Hematopoietic multipotent progenitor cell treated with erythropoietin and hydrocortisone succinate and interleukin-3 and kit ligand, for 15 days (in vitro differentiated cells): ENCODE measurements at places on chromosomes 6 and 20.

GRCh38 chr20:23296841-23297701, 53.5 kb upstream of the NXT1 start:
- DNase-seq = no peak

- no peak for DNase-seq
Measured at GRCh38 chr6:123393331-123393730, 243.4 kb downstream of the TRDN start.

DNA sequence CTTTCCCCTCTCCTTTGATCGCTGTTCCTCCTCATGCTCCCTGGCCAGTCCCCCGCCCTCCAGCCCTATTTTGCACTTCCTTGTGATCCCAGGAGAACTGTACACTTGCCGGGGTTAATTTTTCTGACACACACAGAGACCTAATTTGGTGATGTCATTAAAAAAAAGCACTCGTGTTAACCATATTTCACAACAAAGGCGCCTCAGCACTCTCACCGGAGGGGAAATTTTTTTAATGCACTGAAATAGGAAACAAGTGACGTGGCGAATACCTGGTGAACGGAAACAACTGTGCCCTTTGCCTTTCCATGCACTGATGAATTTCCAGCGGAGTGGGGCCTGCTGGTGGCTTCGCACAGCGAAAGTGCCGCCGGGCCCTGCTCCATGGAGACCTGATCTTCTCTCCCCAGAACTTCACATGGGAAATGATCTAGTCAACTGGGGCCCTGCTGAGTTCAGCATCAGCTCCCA, 53.9 kb upstream of the TAGAP start:
- no peak for DNase-seq

- peak; percentile 66 for DNase-seq
Measured at GRCh38 chr6:108606250-108606690, 45.6 kb downstream of the FOXO3 start.

DNA sequence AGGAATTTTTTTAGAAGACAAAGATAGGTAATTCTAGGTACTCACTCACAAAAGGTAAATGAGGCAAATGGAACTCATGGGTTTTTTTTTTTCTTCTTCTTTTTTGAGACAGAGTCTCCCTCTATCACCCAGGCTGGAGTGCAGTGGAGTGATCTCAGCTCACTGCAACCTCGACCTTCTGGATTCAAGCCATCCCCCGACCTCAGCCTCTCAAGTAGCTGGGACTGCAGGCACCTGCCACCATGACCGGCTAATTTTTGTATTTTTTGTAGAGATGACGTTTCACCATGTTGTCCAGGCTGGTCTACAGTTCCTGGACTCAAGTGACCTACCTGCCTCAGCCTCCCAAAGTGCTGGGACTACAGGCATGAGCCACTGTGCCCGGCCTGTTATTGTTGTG, 126.1 kb downstream of the LRRC1 start:
- no peak for DNase-seq

- no peak for DNase-seq
Measured at GRCh38 chr6:85662251-85662650, 19.6 kb upstream of the SYNCRIP start.

DNA sequence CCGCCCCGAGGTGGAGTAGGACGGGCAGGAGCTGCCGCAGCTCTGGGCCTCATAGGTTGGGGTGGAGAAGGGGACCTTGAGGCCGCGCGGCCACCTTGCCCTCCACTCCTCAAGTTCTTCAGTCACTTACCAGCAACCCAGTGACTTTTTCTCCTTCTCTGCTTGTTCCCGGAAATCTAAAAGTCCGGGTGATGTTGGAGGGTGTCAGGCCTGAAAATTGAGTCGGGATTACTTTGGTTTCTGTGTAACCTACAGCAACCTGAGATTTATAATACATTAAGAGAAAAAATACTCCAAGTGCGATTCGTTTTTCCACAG, 338 bp downstream of the RWDD1 start:
- DNase-seq = no peak

- no peak for DNase-seq
Measured at GRCh38 chr6:55210952-55211351, 36.6 kb downstream of the HCRTR2 start.

DNA sequence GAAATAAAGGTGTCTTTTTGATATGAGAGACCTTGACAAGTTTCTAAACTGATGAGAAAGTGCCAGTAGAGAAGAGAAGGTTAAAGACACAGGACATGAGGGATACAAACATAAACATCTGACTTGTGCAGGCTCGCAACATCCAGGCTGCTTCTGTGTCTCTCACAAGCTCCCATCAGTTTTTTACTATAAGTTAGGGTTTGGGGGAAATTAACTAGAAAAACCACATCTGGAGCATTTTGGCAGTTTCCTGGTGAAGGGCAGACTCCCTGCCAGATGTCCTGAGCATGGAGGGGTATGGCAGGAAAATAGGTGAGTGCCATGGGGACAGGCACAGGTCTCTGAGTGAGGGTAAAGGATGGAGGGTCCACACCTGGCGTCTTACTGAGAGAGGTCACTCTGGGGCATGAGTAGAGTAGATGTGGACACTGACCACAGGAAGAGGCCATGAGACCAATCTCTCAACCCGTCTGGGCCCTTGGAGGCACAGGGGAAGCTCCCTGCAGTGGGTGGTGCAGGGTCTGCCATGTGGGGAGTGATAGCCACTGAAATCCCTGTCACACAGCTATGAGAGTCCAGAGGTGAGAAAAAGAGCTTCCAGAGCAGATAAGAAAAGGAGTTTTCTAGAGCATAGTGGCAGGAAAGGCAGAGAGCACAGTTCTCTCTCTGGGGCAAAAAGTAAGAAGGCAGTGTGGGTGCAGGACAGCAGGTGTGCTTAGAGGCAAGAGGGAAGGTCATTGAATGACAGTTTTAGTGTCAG, 193.3 kb upstream of the SYNDIG1 start:
- DNase-seq = no peak

- DNase-seq = peak; percentile 90
Measured at GRCh38 chr6:37059344-37060194, 54.1 kb downstream of the FGD2 start.

- no peak for DNase-seq
Measured at GRCh38 chr20:17228624-17229061, 1.8 kb downstream of the PCSK2 start.

GRCh38 chr6:121437851-121438651, 2.6 kb downstream of the GJA1 start:
- no peak for DNase-seq
